ENCODE measurements at places on chromosomes 2 and 18. TPM values are rescaled to one million over a fixed set of nuclear protein-coding genes. Genes with fewer than 3 reads are reported as not detected.

Gene ACSL3
- total RNA-seq: 40.7 TPM

Gene ALLC
- 0.05 TPM for total RNA-seq

Gene AQP4
- 0.24 TPM for total RNA-seq

Gene PAX8
- 0.19 TPM for total RNA-seq

Gene SLC14A1
- 2.8 TPM for total RNA-seq

Gene TNFAIP6
- total RNA-seq: 2.3 TPM

Gene OSR1
- 1.1 TPM for total RNA-seq

Gene ZNF804A
- total RNA-seq: 0.09 TPM

Gene ZNF521
- total RNA-seq: 9.2 TPM

- DNase-seq: no peak
Measured at GRCh38 chr2:241949736-241950412, 80.3 kb downstream of the RTP5 start.

DNA sequence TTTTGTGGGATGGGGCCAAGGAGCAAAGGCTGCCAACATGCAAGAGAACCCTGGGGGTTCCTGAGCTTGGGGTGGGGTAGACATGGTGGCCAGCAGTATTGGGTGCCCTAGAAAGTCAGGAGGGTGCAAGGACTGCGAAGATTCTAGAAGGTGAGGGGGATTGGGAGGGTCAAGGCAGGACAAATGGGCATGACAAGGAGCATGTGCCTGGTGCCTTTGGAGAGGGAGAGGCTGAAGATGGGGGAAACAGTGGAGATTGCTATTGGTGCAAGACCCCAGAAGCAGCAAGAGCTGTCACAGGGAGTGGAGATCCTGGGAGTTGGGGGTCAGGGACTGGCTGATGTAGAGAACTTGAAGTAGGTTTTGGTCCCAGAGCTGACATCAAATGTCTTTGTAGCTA lies 7.5 kb downstream of the B3GNT2 start:
- DNase-seq: no peak

DNA sequence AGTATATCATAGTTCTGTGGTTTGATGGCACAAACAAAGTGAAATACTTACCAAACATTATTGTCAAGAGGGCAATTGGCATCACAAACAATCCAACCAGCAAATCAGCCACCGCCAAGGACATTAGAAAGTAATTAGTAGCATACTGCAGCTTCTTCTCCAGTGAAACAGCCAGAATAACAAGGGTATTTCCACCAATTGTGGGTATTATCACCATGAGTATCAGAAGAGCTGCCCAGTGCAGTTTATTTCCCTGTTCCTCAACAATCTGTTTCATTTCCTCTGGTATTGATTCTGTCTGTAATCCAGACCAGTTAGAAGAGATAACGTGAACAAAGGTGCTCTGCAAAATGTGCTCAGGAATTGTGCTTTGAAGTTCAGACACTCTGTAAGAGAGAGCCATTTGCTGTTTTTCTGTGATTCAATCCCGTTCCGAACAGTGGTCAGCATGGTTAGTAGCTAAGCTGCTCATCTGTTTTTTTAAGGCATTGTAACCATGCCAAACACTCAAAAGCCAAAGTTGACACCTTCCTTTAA lies 1.4 kb downstream of the HTR2B start:
- no peak for DNase-seq

GRCh38 chr2:21461754-21462240 lies 338.0 kb downstream of the TDRD15 start:
- no peak for DNase-seq

DNA sequence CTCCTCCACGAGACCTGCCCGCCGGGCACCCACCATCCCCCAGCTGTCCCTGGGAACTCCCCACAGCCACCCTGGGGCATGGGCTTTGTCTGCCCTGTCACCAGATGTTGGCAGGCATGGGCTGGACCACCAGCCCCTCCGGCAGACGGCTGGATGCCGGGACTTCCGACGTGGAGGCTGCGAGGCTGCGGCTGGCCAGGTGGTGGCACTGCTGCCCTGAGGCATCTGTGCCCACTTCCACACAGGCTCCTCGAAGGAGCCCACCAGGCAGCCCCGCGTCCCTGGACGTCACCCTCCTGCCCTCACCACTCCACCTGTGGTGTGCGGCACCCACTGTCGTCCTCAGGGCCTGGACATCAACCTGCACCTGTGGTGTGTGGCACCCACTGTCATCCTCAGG lies 319.9 kb upstream of the SALL3 start:
- DNase-seq: peak; percentile 30

DNA sequence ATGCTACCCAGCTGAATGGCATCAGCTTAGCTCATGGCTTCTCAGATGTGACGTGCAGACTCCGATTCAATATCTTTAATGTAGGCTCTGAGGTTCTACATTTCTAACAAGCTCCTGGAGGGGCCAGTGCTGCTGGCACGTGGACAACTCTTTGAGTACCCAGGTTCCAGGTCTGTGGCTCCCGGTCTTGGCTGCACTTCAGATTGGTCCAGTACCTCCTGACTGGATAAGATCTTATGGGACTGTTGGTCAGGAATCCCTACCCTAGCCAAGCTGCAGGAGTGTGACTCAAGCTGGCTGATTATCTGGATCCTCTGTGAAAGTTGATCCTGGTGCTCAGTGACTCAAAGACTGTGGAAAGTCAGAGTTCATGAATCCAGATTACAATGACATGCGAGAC lies 222.1 kb downstream of the ANKRD30B start:
- DNase-seq: no peak

DNA sequence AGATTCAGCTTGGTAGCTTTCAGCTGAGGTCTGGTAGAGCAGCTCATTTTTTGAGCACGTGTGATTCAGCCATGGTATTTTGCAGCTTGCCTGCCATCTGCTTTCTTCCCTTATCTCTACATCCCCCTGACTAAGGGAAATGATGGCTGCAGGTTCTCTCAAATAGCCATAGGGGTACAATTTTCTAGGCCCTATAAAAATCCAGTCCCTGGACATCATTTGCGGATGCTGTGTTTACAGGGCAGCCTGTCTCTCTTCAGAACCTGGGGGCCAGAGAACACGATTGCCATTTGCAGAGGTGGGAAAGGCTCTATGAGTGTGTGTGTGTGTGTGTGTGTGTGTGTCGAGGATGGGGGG lies 442.7 kb upstream of the MEIS1 start:
- DNase-seq: no peak

DNA sequence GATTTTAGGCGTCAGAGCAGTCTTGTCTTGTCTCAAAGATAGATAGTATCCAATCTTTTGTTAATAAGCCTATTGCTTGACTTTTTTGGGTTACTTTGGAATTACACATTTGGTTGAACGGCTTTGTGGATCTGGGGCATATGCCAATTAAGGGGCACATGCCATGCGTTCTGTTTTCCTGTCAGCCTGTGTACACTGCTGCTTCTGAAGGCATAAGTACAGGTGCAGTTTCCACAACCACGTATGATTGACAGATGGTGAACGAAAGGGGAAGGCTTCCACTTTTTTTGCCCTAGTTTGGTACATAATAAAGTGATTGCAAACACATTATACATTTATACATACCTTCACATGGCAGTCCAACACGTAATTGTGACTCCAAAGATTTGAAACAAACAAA lies 102.3 kb downstream of the RAPH1 start:
- DNase-seq: peak; percentile 58

- DNase-seq: no peak
Measured at GRCh38 chr2:182941919-182942318, 75.5 kb upstream of the FRZB start.

DNA sequence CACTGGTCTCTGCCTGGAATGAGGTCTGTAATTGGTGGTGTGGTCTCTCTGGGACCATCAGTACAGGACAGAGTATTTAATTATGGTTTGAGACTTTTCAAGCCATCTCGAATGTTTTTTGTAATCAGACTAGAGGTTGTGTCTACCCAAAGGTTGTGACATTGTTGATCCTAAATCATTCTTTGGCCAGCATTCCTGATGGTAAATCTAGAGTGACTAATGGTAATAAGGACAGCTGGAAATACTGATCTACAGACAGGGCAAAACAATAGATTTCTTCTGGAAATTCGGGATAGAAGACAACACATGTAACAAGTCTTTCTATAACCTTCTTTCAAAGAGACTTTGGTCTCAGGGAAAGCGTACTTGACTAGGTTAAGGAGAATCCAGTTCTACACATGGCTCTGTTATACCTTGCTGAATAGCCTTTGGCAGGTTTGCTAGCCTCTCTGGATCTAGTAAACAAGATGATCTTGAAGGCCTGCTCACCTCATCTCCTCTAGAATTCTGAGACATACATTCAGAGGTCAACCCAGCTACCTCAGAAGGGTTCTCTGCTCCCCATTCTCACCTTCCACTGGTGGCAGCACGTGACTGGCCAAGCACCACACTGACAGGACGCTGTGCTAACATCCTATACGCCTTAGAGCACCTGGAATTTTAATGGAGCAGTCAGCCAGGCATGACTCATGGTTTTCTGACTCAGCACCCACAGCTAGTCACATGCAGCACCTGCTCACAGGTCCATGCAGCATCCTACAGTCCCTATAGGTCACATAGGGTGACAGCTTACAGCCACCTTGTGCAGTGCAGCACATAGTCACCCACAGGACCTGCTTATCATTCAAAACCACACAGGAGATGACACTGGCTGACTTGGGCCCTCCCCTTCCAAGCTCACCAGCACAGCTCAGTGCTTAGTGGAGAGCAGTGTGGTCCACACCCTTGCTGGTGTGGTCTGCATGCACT lies 12.2 kb downstream of the PLB1 start:
- DNase-seq: no peak

- DNase-seq: no peak
Measured at GRCh38 chr18:63444580-63444979, 22.3 kb upstream of the VPS4B start.

- no peak for DNase-seq
Measured at GRCh38 chr2:226845386-226846116, 9.7 kb downstream of the RHBDD1 start.

GRCh38 chr2:112216167-112216566 lies 38.7 kb downstream of the ZC3H8 start:
- DNase-seq: no peak

GRCh38 chr2:45283764-45284620 lies 274.7 kb upstream of the SIX2 start:
- no peak for DNase-seq

DNA sequence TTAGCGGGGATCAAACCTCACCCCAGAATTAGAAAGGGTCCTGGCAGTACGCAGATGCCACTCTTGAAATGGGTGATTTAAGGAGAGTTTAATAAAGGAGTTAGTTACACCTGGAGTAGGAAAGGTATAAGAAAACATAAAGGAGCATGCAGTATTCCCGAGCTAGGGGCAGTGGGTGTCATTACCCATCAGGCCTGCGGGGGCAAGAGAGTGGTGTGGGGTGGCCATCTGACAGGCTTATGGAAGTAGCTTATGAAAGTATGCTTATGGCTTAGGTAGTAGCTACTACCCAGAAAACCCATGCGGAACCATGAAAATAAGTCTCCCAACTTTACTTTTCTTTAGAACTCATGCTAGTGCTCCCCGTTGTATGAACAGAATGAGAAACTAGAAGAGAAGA lies 568.9 kb upstream of the ACVR2A start:
- DNase-seq: no peak

DNA sequence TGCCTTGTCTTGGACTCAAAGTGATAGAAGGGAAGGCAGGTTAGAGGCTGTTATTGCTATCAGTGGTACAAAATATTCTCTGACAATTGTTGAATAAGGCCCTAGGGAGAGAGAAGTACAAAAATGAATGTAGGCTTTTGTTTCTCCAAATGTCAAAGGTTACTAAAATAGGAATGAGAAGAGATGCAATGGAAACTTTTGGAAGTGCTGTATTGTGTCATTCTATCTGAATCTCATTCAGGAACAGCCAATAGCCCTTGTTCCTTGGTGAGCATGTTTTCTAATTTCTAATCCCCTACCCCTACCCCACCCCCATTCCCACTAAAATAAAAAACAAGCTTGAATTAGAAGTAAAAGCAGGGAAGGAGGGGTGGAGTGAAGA lies 166.4 kb downstream of the GPD2 start:
- DNase-seq: no peak

DNA sequence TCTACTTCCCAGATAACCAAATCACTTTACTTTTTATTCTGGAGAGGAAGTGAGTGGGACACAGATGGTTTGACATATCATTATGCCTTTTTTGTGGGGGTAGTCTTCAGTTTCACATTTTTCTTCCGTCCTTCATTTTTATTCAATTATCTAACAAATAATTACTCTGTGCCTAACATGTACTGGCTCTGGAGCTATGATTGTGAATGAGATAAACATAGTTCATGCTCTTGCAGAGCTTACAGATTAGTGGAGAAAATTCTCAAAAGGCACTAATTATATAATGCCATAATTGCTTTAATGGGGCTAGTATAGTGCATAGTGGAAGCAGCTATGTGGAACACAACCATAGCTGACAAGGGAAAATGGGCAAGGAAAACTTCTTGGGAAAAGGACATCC lies 303.6 kb upstream of the TFPI start:
- no peak for DNase-seq

DNA sequence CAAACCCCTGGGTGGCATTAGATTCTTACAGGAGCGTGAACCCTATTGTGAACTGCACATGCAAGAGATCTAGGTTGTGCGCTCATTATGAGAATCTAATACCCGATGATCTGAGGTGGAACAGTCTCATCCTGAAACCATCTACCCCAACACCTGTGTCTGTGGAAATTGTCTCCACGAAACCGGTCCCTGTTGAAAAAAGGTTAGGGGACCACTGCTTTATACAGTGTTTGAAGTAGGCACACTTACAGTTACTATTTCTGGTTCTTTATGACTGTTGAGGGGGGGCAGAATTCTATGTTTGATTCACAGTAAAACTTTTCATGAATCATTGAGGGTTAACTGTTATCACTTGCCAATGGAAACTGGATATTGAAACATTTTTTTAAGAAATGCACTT lies 72.0 kb downstream of the RIF1 start:
- no peak for DNase-seq

DNA sequence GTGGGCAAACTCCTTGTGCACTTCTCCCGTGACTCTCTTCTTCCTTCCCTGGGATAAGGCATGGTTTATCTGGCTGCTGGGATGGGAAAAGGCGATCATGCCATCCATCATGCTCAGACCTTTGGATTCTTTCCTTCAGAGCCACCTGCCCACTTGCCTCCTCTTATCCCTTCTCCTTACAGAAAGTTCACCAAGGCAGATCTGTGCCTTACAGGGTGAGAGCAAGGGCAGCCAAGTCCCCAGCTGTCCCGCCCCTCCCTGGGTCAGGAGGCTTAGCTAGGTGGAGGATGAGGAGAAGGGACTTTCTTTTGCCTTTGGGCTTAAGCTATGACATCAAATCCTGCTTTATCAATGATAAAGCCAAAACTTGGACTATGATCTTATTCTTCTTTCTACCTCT lies 47.6 kb downstream of the KCNE4 start:
- no peak for DNase-seq

- DNase-seq: no peak
Measured at GRCh38 chr2:148023861-148024260, 3.0 kb downstream of the MBD5 start.

DNA sequence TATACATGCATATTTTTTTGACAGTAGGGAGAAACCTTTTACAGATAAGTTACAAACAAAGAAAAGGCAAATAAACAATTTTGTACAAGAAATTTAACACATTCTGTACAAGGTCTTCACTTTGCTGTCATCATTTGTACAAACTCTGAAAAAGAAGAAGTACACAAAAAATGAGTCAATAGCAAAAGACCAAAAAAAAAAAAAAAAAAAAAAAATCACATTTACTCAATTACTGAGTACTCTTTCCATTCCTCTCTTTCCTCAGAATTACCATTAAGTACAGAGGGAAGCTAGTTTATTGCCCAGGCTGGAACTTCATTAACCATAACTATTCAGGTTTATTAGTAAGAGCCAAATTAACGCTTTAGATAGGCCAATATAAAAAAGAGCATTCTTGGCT lies 5.6 kb upstream of the STPG4 start:
- DNase-seq: no peak

- no peak for DNase-seq
Measured at GRCh38 chr18:43578706-43579105, 301.4 kb upstream of the SYT4 start.

- no peak for DNase-seq
Measured at GRCh38 chr18:10898417-10898974, 250.9 kb downstream of the PIEZO2 start.

Measured in thymus (tissue), 14 donors.